Stimulated activated CD4-positive, alpha-beta T cell treated with anti-CD3 and anti-CD28 coated beads, Interleukin-15, amount 100 ng/mL, for 1 hour (primary cell): ENCODE measurements at places on chromosomes 3 and 15.

- no peak for DNase-seq
Observed at GRCh38 chr3:99506-99905, 97.1 kb upstream of the CHL1 start.

DNA sequence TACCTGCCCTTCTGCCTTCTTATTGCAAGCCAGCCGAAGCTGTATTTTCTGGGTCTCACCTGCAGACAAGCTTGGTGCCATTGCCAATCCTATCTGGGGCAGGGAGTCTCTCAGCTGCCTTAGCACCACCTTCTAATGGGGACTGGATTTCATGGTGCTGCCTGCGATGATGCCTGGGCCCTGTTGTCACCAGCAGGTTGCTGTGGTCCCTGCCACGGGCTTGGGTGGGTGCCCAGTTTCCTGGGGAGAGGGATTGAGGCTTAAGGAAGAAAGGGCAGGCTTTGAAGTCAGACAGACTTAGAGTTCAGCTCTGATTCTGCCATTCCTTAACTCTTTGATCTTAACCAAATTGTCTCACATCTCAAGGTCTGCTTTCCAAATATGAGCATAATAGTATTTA, 87.4 kb upstream of the CD96 start:
- no peak for DNase-seq

GRCh38 chr3:141337991-141338390, 30.3 kb upstream of the ZBTB38 start:
- DNase-seq: no peak

GRCh38 chr3:177776661-177777101, 579.4 kb upstream of the TBL1XR1 start:
- DNase-seq: no peak

GRCh38 chr3:165751637-165752036, 85.6 kb downstream of the BCHE start:
- no peak for DNase-seq

GRCh38 chr3:18558507-18558906, 133.4 kb upstream of the SATB1 start:
- DNase-seq: no peak

DNA sequence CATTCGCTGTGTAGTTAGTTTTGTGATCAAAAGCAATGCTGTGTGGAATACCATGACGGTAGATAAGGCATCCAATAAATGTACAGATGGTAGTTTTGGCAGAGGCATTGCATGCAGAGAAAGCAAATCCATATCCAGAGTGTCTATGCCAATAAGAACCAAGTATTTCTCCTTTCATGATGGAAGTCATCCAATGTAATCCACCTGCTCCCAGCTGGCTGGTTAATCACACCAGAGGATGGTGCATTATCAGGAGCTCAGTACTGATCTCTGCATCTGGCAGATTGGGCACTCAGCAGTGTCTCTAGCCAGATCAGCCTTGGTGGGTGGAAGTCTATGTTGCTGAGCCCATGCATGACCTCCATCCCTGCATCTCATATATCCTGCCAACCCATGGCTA, 677.7 kb upstream of the NECTIN3 start:
- no peak for DNase-seq

DNA sequence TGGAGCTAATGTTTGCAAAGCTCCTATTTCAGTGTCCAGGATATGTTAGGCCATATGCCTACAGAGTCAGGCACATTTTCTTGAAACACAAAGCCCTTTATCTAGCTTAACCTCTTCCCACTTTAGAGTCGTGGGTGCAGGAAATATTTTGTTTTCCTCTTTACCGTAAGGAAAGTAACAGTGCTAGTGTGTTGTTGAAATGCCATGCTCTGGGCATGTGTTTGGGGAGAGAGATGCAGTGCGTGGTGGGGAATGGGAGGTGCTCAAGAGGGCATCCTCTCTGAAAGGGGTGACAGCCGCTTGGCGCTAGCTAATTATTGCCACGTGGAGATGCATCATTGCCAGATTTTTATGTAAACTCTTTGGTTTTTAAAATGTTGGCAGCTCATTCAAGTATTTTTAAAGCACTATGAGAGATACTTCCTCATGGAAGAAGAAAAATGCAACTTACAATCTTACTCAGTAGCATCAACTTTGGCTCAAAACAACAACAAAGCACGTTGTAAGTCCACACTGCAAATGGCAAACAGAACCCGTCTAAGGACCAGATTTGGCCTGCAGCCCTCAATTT, 152.6 kb downstream of the LPP start:
- DNase-seq: no peak

DNA sequence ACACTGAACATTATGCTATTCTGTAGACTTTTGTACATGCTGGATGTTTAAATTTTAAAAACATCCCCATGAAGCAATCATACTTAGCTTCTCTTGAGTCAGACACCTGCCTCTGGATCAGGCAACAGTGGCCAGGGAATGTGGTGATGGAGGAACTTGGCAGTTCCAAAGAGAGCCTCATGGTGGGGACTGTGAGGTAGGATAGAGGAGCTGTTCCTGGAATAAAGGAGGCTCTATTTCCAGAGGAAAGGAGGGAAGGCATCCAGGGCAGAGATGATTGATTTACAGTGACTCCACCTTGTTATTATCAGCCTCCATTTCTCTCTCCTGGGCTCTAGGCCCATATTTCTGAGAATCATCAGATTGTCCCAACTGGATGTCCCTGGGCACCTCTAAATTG, 35.0 kb upstream of the ABHD17C start:
- no peak for DNase-seq

- DNase-seq: no peak
Observed at GRCh38 chr15:67240235-67241131, 14.0 kb downstream of the AAGAB start.

DNA sequence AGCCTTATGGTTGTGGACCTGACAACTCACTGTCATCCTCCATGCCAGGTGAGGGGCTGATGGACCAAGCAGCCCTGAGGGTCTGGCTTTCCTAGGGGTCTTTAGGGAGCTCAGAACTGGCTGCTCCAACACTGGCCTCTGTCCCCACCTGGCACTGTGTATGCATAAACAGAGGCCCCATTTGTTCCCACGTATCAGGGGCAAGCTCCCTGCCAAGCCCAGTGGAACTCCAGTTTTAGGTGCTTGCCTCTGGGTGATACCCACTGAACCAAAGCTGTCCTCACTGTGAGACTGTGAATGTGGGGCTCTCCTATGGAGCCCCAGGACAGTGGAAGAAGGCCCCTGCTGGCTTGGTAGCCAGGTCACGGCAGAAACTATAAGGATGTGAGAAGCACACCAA, 26.7 kb upstream of the RHCG start:
- DNase-seq: no peak

- DNase-seq: no peak
Observed at GRCh38 chr3:33096093-33096868, 665 bp downstream of the GLB1 start.

DNA sequence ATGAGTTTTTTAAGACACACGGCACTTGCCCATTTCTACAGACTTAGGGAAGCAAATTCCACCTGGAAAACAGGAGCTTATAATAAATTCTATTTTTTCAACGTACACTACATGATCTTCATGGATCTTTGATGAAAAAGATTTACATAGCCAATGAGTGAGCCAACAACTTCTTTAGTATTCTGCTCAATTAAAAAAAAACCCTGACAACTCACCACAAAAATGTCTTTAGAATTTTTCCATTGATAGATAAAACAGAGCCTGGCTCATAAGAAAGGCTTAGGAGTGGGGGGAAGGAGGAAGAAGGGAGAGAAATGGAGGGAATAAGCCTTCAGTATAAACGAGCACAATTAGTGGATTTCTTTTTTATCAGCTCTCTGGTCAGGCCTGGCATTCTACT, 126.7 kb downstream of the ATP10A start:
- DNase-seq: no peak

DNA sequence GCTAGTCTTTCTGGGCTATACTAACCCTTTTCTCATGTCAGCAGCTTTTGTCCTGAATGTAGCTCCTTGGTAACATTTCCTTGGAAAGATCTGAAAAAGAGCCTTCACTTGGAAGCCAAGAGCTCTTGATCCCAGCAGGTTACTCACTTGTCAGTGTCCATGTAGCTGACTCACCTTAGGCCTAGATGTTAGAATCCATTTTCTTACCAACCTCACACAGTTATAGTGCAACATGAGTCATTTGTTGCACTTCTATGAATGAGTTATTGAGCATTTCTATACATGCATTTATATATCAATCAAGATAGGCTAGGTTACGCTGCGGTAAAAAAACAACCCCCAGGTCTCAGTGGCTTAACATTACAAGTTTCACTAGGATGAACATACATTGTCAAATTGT, 106.8 kb upstream of the SLC7A14 start:
- no peak for DNase-seq

- DNase-seq: no peak
Observed at GRCh38 chr3:52302426-52303145, 13.5 kb upstream of the DNAH1 start.

GRCh38 chr3:46127503-46127902, 80.6 kb downstream of the CCR1 start:
- no peak for DNase-seq

DNA sequence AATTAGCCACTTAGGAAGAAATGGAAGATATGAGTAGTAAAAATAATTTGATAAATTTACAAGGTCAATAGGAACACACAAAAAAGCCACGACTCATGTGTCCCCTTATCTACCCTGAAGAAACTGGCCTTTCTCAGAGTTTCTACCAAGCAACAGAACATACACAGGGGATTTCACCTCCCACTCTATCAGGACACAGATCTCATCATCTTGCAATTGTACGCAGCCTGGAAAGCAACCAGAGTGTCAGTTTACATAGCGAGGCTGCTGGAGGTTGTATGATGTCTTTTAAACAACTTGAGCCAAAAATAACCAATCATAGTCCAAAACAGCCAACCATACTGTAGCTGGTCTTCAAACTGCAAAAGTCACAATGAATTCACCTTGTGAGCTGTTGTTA, 19.7 kb upstream of the LMOD3 start:
- DNase-seq: no peak

DNA sequence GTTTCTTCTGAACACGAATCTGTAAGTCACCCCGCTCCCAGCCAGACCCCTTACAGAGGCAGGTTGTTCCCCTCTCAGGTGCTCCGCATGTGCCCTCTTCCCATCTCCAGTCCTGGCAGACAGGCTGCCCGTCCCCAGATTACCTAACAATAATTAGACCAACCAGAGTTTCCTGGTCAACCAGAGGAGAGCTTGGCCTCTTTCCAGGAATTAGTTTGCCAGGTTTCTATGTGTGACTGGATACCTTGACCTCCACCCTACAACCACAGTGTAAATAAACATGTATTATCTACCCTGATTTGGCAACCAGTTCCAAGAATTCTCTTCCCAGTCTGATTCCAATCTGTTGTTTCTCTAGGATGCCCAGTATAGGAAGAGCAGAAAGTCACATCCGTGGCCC, 178.0 kb upstream of the UMPS start:
- DNase-seq: no peak

DNA sequence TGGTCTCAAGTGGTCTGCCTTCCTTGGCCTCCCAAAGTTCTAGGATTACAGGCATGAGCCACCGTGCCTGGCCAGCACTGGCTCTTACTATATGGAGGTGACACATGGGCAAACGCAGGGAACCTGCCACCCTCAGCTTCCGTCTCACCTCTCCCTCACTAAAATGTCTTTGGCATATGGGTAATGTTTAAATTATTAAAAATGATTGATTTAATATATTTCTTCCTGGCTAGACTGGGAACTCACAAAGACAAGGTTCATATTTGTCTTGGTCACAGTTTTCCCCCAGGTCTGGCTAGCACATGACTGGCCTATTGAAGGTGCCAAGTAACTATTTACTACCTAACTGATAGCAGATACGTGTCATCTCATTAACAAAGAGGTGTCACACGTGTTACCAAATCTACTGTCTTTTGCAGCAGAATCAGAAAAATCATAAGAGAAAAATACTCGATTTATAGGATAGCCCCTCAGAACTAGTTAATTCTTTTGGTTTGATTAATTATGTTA, 48.2 kb downstream of the SYNM start:
- DNase-seq: no peak

GRCh38 chr3:173725507-173725906, 328.0 kb downstream of the NLGN1 start:
- DNase-seq: no peak

- DNase-seq: no peak
Observed at GRCh38 chr3:127431066-127431465, 143.2 kb upstream of the PRR20G start.

DNA sequence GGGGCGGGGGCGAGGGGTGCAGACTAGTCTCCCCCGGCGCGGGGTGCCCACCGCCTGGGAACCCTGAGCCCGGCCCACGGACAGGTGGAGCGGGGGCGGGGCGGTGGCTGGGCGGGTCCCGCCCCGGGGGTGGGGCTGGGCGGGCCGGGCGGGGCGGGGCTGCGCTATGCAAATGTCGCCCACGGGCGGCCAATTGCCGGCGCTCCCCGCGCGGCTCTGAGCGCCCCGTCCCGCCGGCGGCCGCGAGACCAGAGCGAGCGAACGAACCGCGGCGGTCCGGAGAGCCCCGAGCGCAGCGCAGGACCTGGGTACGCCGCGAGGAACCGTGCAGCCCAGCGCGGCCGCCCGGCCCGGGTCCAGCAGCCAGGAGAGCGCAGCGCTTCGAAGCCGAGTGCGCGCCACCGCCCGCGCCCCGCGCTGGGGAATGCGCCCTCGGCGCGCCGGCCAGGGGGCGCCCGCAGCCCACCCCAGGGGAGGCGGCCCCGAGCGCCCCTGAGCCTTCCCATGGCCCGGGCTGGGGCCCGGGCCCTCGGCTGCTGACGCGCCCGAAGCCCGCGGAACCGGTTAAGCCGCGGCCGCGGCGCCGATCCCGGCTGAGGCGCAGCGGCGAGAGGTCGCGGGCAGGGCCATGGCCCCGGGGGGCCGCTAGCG, at the start of gene SEMA3F:
TSS of gene SEMA3F (plus strand) at position 485 of the 651 bp plus-strand sequence. CDS start 4,299 bp downstream, outside the sequence.
- peak; percentile 64 for DNase-seq

- no peak for DNase-seq
Observed at GRCh38 chr3:151684094-151684493, 49.6 kb upstream of the AADACL2 start.

DNA sequence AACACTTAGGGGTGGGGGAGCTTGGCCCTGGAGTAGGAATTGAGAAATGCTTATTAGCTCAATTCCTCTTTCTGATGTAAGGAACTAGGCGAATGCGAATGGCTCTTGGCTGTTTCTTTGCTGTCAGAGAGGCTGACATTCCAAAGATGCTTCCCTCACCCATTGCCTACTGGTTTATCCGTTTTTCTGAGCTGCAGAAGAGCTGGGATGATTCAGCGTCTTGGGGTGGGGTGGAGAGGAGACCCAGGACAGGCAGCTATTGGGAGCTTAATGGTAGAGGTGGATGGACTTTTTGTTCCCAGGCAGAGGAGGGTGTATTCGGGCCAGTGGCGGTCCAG, 9.8 kb downstream of the PLEKHO2 start:
- no peak for DNase-seq

DNA sequence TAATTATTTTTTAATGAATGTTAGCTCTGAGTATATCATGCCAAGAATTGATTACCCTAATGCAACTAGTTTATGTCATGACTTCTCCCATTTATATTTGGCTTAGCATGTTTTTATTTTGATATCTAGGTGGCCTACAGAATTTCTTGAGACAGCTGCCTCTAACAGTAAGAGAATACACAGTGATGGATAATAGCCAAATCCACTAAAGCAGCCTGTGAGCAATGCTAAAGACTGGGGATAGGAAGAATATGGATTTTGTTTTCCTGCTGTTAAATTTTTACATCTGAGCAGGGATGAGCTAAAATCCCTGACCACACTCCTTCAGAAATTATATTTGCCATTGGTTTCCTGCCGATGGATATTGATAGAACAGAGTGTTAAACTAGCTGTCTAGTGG, 149.3 kb upstream of the TGFBR2 start:
- DNase-seq: no peak

- no peak for DNase-seq
Observed at GRCh38 chr15:80049046-80049445, 10.4 kb upstream of the ZFAND6 start.

GRCh38 chr3:158160958-158161357, 51.1 kb downstream of the RSRC1 start:
- no peak for DNase-seq

GRCh38 chr15:70170096-70170699, 72.5 kb upstream of the TLE3 start:
- no peak for DNase-seq
